ENCODE measurements at places on chromosomes 2 and 18. TPM values are rescaled to one million over a fixed set of nuclear protein-coding genes. Genes with fewer than 3 reads are reported as not detected.

Gene CTNNA2
- 0.06 TPM for total RNA-seq

DNA sequence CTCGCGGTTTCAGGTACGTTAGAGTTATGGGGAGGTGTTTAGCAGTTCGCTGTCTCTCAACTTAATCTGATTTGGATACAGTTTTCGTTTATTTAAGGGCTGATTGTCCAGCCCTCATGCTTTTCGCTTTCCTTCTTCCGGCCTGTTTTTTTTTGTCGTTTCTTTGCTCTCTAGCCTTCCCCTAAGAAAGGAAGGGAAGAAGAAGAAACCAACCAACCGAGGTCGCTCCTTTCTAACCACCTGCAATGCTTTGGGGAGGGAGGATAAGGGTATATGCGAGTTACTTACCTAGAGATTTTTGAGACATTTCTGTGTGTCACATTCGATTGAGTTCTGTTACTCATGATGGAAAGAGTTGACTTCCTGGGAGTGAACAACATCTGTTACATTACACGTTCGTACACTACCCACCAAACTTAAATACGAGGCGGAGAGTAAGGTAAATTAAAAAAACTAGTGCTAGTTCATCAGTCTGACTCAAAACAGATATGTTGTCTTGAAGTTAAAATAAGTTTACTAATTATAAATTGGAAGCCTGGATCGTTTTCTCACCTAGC lies 918 bp downstream of the EIF5B start:
- no peak for DNase-seq

- no peak for DNase-seq
Measured at GRCh38 chr18:61891271-61891670, 1.5 kb downstream of the RNF152 start.

- DNase-seq, result no peak
Measured at GRCh38 chr18:11037533-11038240, 111.7 kb downstream of the PIEZO2 start.

Gene SNRNP200
- total RNA-seq, result 77.2 TPM

DNA sequence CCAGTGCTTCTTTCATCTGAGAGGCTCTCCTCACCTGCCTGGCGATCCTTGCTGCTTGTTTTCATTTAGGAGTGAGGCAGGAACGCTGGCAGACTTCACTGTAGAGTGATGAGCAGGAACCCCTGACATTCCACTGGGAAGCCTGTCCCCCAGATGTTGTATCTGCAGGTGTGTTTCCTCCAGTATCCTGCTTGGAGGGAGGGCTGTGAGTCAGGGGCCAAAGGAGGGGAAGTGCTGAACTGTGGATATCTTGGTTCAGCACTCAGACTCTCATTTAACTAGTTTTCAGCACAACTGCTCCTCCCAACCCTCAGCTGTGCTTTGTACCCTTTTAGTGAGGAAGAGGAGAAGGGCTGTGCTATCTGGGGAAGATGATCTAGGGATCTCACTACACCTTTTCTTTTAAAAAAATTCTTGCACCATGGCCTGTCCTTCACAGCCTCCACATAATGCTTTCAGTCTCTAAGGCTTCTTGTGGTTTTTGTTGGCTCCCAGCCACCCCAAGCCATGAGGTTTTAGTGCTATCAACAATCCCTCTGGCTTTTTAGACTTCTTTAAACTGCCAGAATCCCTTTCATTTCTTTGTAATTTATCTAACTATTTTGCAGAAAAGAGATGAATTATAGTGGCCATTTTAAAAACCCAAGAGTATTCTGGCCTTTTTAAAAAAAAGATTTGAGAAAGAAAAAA lies 11.2 kb downstream of the ANKAR start:
- no peak for DNase-seq

DNA sequence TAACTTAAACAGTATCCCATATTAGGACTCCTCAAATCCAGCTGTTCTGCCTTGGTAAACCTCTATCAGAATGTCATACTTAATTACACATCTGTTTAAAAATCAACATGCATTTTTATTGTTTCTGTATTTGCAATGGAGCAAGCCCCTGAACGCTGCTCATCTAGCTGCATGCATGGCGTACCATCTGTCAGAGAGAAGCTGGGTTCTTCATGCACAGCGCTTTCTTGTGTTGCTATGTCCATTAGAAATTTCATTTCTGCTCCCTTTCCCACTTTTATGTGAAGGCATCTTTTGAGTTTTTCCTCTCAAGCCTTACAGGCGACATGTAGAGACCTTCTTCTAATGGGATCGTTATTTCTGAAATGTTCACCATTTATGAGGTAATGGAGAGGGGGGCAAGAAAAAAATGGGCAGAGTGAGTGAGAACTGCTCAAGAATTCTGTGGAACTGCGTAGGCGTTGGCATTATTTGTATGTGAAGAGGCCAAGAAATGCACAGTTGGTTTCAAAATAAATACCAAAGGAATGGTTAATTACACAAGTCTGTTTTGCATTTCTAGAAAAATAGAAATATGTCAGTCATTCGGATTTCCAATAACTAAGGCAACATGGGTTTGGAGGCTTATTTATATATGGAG lies 31.6 kb downstream of the INSIG2 start:
- no peak for DNase-seq

- no peak for DNase-seq
Measured at GRCh38 chr18:29248805-29249204, 1071.9 kb upstream of the CDH2 start.

GRCh38 chr2:156237558-156237957 lies 95.0 kb downstream of the NR4A2 start:
- no peak for DNase-seq

Measured in epithelial cell of proximal tubule (primary cell).